ENCODE measurements at places on chromosomes 16 and 17.

DNA sequence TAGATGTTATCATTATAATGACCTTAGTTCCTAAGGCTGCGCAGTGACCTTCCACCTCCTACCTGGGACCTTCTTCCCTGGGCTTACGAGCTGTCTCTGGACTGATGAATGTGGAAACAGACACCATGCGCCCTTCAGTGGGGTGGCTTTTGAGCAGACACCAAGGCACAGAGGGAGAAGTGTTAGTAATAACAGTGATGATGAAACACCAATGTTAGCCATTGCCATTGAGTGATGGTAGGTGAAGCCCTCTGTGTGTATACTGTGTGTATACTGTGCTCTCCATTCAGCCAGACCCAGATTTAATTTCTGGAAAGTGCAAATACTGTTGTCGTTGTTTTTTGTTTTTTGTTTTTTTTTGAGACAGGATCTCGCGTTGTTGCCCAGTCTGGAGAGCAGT lies 44.5 kb downstream of the CLEC16A start:
- no peak for DNase-seq

DNA sequence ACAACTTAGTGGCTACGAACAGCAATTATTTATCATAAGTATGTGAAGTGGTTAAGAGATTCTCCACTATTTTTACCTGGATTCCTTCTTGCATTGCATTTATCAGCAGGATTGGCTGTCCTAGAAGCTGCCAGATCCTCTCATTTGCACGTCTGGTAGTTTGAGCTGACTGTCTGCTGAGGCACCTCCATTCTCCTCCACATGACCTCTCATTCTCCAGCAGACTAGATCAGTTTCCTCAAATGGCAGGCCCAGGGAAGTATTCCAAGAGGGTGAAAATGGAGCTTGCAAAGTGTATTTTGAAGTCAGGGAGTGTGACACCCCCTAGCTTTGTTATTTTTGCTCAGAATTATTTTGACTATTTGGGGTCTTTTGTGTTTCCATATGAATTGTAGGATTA lies 870.1 kb downstream of the CDH11 start:
- DNase-seq, result no peak

DNA sequence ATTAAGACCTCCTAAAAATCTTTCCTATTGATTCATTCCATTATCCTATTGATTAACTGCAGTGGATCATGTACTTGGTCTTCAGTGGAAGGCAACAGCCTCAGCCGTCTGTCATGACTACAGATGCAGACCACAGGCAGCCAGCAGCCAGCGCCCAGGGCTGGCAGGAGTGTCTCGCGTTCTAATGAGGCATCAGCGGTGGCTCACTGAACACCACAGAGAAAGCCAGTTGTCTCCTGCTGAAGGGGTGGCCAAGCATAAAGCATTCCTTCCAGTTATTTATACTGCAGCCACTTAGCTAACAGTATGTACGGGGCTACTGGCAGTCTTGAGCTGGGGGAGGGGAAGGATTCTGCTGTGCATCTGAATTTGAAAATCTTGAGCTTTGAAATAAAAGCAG lies 214.3 kb downstream of the IRX3 start:
- no peak for DNase-seq

- DNase-seq, result no peak
Measured at GRCh38 chr16:3363793-3364192, 8.1 kb downstream of the OR2C1 start.

GRCh38 chr16:50407351-50407750 lies 38.6 kb upstream of the BRD7 start:
- DNase-seq, result no peak

DNA sequence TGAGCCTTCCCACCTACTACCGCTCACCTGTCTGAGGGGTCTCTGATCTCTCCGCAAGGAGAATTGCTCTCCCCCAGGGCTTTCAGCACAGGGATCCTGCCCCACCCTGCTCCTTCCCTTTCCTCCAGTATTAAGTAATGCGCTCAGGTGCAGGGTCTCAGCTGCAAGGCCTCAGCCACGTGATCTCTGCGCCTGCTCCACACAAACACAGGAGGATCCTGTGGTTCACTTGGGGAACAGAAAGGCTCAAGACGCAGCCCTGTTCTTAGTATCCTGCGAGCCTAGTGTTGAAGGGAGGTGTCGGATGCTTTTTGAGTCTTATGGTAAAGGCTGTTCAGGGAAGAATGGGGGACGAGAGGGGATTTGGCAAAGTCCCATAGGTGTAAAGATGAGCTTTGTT lies 41.6 kb upstream of the GCSH start:
- DNase-seq, result no peak

GRCh38 chr17:80408872-80409271 lies 6.1 kb upstream of the ENDOV start:
- DNase-seq, result no peak

DNA sequence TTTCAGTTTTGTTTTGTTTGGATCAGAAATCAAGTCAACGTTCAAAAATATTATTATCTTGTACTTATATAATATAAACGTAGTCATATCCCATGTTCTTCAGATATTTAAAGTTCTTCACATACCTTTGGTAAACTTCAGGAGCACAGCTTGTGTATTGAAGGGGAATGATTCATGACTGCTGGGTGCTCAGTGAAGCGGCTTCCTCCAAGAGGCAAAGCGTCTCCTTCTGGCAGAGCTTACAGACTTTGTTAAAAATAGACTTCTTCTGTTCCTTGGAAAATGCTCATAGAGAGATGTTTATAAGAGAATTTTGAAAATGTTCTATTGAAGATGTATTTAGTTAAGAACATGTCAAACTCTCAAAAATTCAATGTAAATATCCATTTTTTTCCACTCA lies 155.6 kb upstream of the CNTNAP4 start:
- no peak for DNase-seq

GRCh38 chr17:77594416-77595209 lies 363.9 kb upstream of the TNRC6C start:
- no peak for DNase-seq

DNA sequence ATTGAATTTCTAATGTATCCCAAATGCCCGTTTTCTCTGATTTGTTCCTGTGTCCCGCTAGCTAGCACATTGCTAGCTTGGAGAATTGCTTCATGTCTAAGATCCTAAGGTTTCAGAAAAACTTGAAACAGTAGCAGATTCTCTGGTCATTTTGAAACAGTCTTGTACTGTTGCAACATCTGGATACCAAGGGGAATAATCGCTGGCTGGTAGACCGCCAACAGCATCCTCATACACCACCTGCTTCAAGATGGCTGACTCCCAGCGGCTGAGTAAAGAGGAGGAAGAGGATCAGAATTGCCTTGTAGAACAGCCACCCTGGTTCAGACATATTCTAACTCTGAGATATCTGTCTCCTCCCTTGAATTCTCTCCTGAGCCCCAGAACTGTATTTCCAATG lies 226.7 kb upstream of the ELAC2 start:
- no peak for DNase-seq

GRCh38 chr16:70747703-70748631 lies 53.0 kb downstream of the VAC14 start:
- DNase-seq, result no peak

GRCh38 chr17:80176757-80177156 lies 6.9 kb downstream of the CARD14 start:
- no peak for DNase-seq

GRCh38 chr16:16045879-16046278 lies 96.5 kb downstream of the ABCC1 start:
- DNase-seq, result no peak

DNA sequence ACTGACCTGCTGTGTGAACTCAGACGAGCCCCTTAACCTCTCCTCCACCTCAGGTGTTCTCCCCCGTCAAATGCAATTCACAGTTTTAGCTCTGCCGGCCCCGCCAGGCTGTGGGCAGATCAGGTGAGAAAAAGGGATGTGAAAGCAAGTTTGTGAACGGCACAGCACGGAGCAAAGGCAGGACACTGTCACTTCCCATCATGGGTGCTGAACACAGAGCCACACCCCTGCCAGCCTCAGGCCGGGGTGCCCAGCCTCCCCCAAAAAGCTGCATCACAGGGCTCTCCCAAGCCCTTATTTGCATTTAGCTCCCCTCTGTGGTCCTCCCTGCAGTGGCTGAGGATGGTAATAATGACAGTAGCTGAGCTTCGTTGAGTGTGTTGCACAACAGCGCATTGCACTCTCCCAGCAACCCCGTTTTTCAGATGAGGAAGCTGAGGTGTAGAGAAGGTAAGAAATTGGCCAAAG lies 88.8 kb upstream of the TNRC6C start:
- DNase-seq, result no peak
